ENCODE measurements at places on chromosomes 12 and 14.

GRCh38 chr14:77989441-77989991 lies 180.7 kb upstream of the NRXN3 start:
- DNase-seq, result no peak

- no peak for DNase-seq
These were observed 746.0 kb downstream of the VRK1 start for GRCh38 chr14:97543221-97543620.

- no peak for DNase-seq
These were observed 74.9 kb downstream of the NEDD1 start for GRCh38 chr12:96981911-96982310.

GRCh38 chr14:32017587-32017986 lies 59.5 kb upstream of the ARHGAP5 start:
- no peak for DNase-seq

- DNase-seq, result no peak
These were observed 61.5 kb downstream of the NT5DC3 start for GRCh38 chr12:103779410-103780092.

GRCh38 chr12:124603831-124604251 lies 36.4 kb upstream of the NCOR2 start:
- no peak for DNase-seq

- DNase-seq, result no peak
These were observed 491 bp downstream of the WDR20 start for GRCh38 chr14:102140027-102140749.

DNA sequence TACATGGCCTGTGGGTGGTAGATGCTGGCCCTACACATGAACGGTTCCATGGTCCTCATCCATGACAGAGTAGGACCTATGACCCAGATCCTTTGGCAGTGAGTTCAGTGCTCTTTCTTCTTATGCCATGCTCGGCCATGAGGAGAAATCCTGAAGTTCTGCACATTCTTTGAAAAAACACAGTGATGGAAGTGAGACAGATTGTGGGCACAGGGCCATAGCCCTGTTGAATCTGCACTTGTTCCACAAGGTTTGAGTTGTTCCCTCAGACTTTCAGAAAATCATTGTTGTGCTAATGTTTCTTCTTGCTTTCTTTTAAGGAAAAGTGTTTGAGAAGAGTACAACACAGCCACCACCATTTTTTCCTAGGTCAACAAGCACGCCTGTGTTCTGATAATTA lies 180.0 kb downstream of the C12orf75 start:
- no peak for DNase-seq

- DNase-seq, result no peak
These were observed 40.8 kb upstream of the SPTLC2 start for GRCh38 chr14:77657280-77657679.

GRCh38 chr14:63267171-63267570 lies 51.6 kb downstream of the GPHB5 start:
- no peak for DNase-seq

GRCh38 chr14:89996963-89997362 lies 41.2 kb downstream of the TDP1 start:
- no peak for DNase-seq

- no peak for DNase-seq
These were observed 56.6 kb upstream of the ACSS3 start for GRCh38 chr12:81021131-81021748.

- DNase-seq, result no peak
These were observed 46.8 kb downstream of the LRIG3 start for GRCh38 chr12:58873496-58873895.

DNA sequence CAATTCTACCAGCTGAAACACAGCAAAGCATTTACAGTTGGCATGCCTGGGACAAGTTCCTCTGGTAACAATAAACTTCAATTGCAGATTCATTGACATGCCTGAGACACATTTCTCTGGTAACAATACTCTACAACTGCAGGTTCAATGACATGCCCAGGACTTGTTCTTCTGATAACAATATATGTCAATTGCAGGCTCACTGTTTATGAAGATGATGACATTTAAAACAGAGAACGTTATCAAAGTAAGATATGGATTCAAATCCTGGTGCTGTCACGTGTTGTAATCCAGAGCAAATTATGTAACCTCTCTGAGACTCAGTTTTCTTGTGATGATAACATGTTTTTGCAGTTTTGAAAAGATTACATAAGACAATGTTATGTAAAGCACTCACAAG lies 20.5 kb downstream of the KITLG start:
- no peak for DNase-seq

DNA sequence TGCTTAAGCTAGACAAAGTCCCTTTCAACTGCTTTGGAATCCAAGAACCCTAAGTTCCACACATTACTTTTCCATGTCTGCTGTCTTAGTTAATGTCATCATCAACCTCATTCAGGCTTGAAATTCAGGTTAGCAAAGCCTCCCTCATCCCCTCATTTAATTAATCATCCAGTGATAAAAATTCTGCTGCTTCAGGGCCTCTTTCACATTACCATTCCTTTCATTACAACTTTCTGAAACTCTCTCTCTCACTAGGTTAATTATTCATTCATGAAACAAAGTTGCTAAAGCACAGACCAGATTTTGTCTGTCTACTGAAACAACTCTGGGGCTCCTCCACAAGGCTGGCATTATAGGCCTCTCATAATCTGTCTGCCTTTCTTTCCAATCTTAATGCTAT lies 9.4 kb upstream of the VTI1B start:
- DNase-seq, result no peak

DNA sequence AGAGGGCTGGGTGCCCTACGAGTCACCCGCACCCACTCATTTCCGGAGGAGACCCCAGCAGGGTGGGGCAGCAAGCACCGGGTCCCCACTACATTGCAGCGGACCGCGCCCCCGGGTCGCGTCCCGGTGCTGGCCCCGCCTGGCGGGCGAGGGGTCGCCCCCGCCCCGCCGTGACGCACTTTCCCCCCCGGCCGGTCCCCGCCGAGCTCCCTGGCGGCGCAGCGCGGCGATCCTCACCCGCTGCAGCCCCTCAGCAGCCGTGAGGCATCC lies 106.1 kb downstream of the PRICKLE1 start:
- no peak for DNase-seq

- DNase-seq, result no peak
These were observed 149.9 kb downstream of the KIF26A start for GRCh38 chr14:104288272-104288671.

DNA sequence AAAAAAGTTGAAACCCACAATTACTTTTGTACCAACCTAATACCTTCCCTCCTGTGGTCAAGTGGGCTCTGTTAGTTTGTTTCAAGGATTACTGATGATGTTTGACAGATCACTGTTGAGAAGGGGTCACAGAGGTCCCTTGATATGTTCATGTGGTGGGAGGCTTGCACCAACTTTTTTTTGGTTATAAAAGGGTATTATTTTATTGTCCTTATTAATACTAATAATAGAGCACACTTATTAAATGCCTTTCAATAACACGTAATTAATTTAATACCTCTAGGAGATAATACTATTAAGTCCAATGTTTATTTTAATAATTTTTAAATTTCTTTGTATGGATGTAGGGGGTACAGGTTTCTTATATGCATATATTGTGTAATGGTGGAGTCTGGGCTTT lies 4.4 kb downstream of the UBE3B start:
- no peak for DNase-seq

- DNase-seq, result no peak
These were observed 193.0 kb upstream of the RTL1 start for GRCh38 chr14:101096551-101096950.

GRCh38 chr12:72075401-72075800 lies 136.8 kb downstream of the TPH2 start:
- DNase-seq, result no peak

GRCh38 chr12:56010111-56010570 lies 10.7 kb upstream of the IKZF4 start:
- no peak for DNase-seq

DNA sequence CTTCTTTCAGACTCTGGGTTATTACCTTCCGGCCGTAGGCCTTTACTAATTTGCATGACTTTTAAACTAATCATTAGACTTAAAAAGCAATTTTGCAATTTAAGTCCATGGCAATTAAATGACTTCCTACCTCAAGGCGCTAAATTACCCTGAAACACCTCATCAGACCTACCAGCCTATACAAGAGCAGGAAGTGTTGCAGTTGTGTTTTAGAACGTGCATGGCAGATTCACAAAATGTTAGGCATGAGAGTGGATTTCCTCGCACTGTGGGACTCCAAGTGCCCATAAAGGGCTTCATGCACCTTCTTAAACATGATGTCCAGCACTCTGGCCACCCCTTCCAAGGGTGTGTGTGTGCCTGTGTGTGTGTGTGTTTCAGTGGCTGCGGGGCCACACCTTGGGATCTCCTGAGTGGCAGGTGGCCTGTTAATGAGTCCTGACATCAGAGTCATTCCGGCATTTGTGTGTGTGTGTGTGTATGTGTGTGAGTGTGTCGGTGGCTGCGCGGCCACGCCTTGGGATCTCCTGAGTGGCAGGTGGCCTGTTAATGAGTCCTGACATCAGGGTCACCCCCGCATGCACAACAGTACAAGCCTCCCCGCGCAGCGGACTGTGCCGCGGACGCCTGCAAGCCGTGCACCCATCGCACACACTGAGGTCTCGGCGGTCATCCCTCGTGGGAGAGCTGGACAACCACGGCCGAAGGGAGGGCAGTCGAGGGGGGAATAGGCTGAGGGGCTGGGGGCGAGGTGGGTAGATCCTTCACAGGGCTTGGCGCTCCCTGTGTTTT lies 900 bp downstream of the C2CD5 start:
- DNase-seq, result no peak

DNA sequence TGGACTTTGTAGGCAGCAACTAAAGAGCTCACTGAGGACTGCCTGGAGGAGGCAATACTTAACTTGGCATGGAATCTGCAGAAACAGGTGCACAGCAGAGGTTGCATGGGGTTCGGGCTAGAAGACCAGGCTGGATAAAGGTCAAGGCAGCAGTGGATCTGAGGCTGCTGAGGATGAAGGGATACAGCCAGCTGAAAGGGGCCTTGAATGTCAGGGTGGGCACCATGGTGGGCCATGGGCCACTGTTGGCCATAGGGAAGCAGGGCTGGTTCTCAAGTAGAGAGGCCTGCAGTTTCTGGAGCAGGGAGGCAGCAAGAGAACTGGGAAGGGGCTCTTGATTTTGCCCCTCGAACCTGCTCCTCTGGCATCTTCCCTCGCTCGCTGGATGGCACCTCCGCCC lies 55.5 kb downstream of the C14orf132 start:
- DNase-seq, result no peak

GRCh38 chr14:36013483-36013882 lies 163.0 kb downstream of the PTCSC3 start:
- DNase-seq, result no peak

DNA sequence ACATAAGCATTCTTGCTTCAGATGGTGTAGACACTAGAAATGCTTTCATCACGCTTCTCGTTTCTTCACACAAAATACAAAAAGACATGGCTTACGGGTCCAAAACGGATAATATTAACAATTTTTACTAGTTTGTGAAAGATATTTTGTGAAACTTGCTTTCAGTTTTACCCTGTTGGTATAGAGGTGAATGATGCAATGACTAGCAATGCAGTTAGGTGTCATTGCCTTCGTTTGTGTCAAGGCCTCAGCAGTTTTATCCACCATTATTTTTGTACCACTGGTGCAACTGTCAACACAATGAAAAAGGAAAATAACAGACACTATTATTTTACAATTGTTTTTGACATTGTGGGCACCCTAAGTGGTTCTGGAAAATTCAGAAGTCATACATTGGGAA lies 323.0 kb downstream of the FLRT2 start:
- no peak for DNase-seq

- DNase-seq, result no peak
These were observed 28.2 kb upstream of the PEX5 start for GRCh38 chr12:7161327-7161726.

GRCh38 chr14:80404413-80404812 lies 193.1 kb upstream of the DIO2 start:
- no peak for DNase-seq

- no peak for DNase-seq
These were observed 2.0 kb upstream of the PELI2 start for GRCh38 chr14:56115976-56116893.

- no peak for DNase-seq
These were observed 102.4 kb upstream of the C14orf180 start for GRCh38 chr14:104477117-104477623.

GRCh38 chr12:98418357-98419075 lies 96.9 kb upstream of the TMPO start:
- no peak for DNase-seq

DNA sequence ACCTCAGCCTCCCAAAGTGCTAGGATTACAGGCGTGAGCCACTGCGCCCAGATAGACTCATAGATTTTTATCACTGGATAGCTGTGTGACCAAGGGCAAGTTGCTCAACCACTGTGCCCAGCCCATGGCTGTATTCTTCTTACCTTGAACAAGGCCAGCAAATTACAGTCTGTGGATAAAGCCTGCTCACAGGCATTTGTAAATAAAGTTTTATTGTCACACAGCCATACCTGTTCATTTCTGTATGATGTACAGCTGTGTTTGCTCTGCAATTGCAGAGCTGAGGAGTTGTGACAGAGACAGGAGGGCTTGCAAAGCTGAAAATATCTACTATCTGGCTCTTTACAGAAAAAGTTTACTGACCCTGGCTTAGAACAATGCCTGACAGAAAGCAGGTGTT lies 35.2 kb upstream of the LHX5 start:
- no peak for DNase-seq

DNA sequence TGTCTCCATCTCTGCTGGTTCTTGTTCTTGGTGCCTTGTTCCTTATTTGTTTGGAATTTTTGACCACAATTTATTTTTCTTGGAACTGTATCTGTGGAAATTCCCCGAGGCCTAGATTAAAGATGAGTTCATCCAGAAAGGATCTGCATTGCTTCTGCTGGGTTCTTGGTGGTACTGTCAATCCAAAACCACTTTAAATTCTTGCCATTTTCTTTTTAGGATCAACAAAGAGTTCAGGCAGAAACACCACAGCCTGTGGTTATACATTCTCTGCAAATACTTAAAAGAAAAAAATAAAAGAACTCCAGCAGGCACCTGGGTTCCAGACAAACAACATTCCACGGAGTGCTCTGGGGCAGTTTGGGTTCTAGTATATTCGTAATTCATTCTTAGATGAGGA lies 6.0 kb upstream of the VAMP1 start:
- no peak for DNase-seq

DNA sequence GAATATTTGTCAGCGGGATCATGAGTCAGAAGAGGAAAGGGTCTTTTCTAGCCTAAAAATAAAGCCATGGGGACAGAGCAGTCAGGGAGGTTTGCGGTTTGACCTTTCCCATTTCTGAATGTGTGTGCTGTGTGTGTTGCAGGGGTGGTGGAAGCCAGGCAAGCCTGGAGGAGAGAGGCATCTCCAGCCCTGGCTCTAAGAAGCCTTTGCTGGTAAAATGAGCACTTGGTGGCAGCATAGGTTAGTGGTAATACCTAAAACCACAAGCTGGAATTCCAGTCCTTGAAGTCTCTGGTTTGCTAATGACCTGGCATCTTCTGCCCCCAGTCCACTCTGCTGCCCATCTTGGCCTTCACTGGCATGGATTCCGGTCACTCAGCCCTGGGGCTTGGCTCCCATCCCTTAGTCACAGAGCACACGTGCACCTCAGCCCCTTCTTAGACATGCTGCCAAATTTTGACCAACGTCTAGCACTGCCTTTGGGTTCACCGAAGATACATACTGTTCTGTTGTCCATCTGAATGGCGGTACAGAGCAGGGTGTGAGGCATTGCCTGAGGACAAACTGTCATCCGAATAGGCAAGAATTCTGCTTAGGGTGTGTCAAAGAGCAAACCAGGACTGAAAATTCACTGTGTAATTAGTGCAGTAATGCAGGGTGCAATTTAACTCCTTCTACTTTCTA lies 52.7 kb downstream of the KCNA5 start:
- no peak for DNase-seq

- DNase-seq, result no peak
These were observed 112.5 kb upstream of the FLRT2 start for GRCh38 chr14:85417396-85417795.

Measured in NCI-H1048 (cell line).